SJCRH30 (cell line): ENCODE measurements at places on chromosomes 3 and 15. TPM values are rescaled to one million over a fixed set of nuclear protein-coding genes. Genes with fewer than 3 reads are reported as not detected.

DNA sequence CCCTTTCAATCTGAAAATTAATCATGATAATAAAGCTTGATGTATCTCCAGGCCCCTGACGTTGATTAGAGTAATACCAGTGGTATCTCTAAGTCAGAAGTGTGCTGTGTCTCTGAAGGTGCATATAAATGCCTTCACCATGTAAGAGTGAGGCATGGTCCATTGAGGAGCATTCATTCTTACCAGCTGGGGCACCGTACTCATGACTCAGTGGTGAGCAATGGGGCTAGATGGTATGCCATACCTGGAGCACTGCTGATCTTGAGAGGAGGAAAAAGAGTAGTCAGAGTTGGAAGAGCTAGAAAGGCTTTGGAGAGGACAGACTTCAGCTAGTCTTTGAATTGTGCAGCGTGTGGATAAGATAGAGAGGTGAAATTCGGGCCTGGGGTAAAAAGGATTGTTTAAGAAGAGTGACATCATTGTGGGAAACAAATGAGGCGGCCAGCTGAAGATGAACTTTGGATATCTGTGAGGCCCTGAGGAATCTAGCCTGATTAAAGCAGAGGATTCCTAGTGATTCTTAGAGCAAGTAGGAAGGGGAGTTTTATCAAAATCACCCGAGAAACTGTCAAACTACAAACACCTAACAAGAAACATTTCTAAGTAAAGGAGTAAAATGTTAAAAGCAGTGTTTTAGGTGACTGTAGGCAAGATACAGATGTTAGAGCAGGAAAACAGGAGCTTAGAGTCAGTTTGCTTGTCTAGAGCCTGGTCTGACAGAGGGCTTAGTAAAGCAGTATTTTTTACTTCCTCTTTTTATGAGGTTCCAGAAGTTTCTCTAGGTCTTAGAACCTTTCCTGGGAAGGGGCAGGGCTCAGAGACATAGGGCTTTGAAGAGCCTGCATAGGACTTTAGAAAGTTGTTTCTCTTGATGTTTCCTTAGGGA, 13.6 kb downstream of the TMOD3 start:
- no peak overlapping the region for H3K27ac ChIP-seq
- peaks cover 17% of the 10 kb centered on the region for H3K4me1 ChIP-seq
- H3K4me3 ChIP-seq: no peak overlapping the region
- no peak for DNase-seq

DNA sequence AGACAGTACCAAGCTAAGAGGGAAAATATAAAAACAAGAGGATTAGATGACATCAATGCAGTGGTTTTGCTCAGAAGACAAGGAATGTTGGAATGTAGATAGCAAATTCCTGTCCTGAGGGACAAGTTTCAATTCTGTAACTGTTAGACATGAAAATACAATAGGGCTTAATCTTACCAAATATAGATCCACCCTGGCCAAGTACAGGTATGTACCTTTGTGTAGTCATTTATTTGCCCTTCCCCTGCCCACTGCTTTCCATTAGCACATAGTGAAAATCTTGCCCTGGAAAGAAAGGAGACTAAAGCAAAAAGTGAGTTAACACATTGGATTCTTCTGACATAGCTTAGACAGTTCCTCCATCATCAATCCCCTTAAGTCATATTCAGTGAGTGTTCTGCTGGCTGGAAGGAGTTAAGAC, 389.0 kb upstream of the THBS1 start:
- no peak overlapping the region for H3K4me3 ChIP-seq
- H3K36me3 ChIP-seq: no peaks in the 10 kb centered on the region
- H3K27ac ChIP-seq: peak overlapping the region; percentile 53
- DNase-seq: peak; percentile 13
- H3K27me3 ChIP-seq: no peaks in the 10 kb centered on the region

ZDHHC23 gene
- total RNA-seq: 2.2 and 2.3 TPM in 2 replicates

DCUN1D1 gene
- total RNA-seq: 33.7 and 34.5 TPM in 2 replicates

- no peaks in the 10 kb centered on the region for H3K36me3 ChIP-seq
- no peaks in the 10 kb centered on the region for H3K4me1 ChIP-seq
- H3K27me3 ChIP-seq: no peaks in the 10 kb centered on the region
- H3K27ac ChIP-seq: no peak overlapping the region
- no peak for DNase-seq
Measured at GRCh38 chr3:131831608-131832007, 203.2 kb downstream of the CPNE4 start.

PPP1R14D gene
- not detected in 2 replicates for total RNA-seq

SLC22A14 gene
- total RNA-seq: not detected in 2 replicates

DNA sequence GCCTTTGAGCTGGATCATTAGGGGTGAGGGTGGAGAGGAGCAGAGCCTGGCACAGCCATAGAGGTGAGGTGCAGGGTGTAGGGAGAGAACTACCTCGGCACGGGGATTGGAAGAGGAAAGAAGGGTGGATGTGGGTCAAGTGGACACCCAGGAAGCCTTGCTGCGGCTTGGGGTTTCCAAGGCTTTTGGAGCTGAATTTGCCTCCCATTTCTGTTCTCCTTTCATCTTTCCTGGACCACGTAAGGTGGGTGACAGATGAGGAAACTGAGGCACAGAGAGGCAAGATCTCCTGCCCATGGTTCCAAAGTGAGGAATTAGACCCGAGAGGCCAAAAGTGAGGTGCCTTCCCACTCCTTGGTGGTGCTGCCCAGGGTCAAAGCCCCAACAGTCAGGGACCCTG, 35.4 kb upstream of the SFMBT1 start:
- DNase-seq: no peak
- no peaks in the 10 kb centered on the region for H3K36me3 ChIP-seq
- no peak overlapping the region for H3K4me3 ChIP-seq
- H3K27me3 ChIP-seq: no peaks in the 10 kb centered on the region

DNA sequence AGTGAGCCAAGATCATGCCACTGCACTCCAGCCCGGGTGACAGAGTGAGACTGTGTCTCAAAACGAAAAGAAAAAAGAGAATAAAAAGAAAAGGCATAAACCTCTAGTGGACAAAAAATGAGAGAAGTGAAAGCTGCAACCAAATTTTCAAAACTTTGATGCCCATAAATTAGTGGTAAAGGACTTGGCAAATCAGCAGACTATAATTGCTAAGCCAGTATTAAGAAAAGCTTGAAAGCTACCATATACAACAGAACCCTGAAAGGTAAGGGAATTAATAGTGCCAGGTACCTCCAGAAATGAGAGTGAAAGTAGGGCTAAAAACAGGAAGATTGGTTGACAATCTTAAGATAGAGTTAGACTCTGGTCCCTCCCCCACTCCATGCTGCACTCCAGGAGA, 32.9 kb upstream of the SLC22A13 start:
- no peaks in the 10 kb centered on the region for H3K4me1 ChIP-seq
- H3K4me3 ChIP-seq: no peak overlapping the region
- H3K27ac ChIP-seq: no peak overlapping the region

CFAP92 gene
- 0.12 TPM in 1 of 2 replicates, not detected in the other for total RNA-seq

- H3K36me3 ChIP-seq: no peaks in the 10 kb centered on the region
- no peak overlapping the region for H3K27ac ChIP-seq
- no peak for DNase-seq
- no peak overlapping the region for H3K4me3 ChIP-seq
- H3K27me3 ChIP-seq: no peaks in the 10 kb centered on the region
Measured at GRCh38 chr3:39130026-39130425, 22.5 kb downstream of the TTC21A start.

PRSS50 gene
- total RNA-seq: not detected in 2 replicates

DNA sequence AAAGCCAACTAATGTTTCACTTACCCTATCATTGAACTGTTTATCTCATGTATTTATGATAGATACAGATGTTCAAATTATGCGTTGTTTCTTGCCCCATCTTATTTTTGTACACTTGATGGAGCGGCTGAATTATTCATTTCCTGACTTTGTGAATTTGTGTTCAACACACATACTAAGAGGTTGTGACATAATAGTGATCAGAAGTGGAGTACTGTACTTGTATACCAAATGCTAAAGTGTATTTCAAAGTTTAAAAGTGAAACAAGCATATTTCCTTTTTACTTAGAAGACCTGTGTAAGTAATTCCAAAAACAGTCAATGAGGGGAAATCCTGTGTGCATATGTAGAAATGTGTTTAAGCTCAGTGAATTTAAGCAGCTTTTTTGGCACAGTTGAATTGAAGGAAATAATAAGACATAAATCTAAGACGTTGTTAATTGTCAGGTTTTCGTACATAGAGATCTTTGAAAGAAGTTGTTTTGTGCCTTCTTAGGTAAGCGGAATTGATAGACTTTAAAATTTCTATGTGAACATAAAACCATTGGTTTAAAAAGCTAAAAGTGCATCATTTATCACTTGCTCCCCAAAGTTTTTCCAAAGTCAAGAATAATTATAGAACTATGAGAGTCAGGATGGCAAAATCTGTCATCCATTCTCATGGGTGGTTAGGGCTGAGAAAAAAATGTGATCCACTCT, 1.9 kb downstream of the NFKBIZ start:
- peak overlapping the region; percentile 78 for H3K4me3 ChIP-seq
- peaks cover 48% of the 10 kb centered on the region for H3K36me3 ChIP-seq
- no peak overlapping the region for H3K27ac ChIP-seq
- H3K27me3 ChIP-seq: no peaks in the 10 kb centered on the region

LRRC31 gene
- not detected in 2 replicates for total RNA-seq

RNF7 gene
- 46.6 and 46.9 TPM in 2 replicates for total RNA-seq

EIF1B gene
- total RNA-seq: 21.7 and 22.3 TPM in 2 replicates
